ENCODE measurements at places on chromosomes 1 and 21.

- no peak for DNase-seq
Measured at GRCh38 chr1:206929524-206929923, 7.8 kb upstream of the FCMR start.

GRCh38 chr21:27564684-27565301, 597.9 kb upstream of the ADAMTS5 start:
- peak; percentile 64 for DNase-seq

GRCh38 chr1:244941121-244941520, 76.8 kb upstream of the HNRNPU start:
- no peak for DNase-seq

DNA sequence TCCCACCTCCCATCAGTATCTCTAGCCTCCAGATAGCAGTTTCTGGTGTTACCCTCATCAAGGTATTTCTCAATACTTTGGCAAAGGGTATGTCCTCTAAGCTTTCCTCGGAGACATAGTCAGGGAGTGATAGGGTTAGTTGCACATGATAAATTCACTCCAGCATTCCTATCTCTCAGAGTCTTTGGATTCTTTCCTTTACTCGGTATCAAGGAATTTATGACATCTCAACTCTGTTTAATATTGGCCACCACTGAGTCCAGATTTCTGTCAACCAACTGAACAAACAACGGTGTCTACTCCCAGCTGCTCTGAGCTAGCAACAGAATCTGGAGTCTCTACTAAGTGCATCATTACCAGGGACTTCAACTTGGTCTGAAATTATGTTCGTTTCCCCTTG, 233.4 kb downstream of the TM2D1 start:
- DNase-seq: peak; percentile 67

DNA sequence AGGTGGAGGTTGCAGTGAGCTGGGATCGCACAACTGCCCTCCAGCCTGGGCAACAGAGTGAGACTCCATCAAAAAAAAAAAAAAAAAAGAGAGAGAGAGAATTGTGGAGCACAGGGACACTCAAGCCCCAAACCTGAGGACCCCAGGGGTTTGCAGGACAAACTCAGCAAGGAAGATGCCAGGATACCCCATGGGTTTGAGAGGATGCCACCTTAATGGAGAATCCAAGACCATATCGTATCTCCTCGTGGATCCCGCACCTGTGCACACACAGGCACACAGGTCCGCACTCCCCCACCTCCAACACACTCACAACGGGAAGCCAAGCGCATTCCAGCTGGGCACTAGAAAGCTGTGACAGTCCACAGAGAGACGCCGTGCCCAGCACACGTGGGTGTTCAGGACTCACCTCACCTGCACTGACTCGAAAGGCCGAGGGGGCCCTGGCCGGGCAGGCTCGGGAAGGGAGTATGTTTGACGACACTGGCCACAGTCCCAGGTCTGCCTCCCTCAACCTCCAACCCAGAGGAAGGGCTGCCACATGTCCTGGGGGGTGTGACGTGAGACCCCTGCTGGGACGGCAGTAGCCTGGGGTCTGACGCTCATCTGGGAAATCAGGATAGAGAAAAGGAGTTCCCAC, 11.1 kb downstream of the CHD5 start:
- DNase-seq: no peak

GRCh38 chr1:212620293-212620692, 11.7 kb downstream of the ATF3 start:
- DNase-seq: no peak

DNA sequence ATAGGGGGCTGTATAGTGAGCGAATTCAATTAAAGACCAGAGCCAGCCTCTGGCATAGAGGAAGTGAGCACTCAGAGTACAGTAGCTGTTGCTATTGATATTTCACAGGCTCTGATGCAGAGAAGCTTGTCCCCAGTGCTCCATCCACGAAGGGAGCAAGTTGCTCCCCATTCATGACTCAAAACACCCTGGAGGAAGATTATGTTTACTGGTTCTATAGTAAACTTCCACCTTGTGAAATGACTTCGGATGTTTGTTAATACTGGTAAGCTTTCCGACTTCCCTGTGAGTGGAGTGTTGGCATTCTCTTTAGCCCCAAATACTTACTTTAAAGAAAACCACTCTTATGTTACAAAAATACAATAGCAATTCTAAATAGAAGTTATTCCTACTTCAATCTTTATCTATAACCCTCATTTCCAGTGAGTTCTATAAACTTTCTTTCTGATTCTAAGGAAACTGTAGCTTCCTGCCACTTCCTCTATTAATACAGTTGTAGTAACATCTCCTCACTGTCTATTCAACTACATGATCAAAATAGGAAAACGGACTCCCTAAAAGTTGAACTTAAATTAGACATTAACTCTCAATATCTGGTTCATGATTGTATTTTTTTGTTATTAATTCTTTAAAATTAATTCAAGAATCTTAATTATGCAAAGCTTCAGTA, 46.4 kb downstream of the ZNF281 start:
- DNase-seq: no peak

DNA sequence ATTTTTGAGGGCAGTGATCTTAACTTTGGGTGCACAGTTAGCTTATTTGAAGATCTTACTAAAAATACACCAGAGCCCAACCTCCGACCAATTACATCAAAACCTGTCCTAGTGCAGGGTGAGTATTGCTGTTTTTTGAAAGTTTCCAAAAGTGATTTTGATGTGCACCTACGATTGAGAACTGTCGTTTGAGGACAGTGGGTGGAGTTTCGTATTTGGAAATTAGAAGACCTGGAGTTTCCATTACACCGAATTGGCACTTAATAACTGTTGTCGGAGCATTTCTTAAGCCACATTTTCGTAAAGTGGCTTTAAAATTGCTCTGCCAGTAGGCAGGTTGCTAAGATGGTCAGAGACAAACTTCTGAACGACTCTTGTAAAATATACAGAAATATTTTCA, 1.1 kb downstream of the SOD1 start:
- no peak for DNase-seq

DNA sequence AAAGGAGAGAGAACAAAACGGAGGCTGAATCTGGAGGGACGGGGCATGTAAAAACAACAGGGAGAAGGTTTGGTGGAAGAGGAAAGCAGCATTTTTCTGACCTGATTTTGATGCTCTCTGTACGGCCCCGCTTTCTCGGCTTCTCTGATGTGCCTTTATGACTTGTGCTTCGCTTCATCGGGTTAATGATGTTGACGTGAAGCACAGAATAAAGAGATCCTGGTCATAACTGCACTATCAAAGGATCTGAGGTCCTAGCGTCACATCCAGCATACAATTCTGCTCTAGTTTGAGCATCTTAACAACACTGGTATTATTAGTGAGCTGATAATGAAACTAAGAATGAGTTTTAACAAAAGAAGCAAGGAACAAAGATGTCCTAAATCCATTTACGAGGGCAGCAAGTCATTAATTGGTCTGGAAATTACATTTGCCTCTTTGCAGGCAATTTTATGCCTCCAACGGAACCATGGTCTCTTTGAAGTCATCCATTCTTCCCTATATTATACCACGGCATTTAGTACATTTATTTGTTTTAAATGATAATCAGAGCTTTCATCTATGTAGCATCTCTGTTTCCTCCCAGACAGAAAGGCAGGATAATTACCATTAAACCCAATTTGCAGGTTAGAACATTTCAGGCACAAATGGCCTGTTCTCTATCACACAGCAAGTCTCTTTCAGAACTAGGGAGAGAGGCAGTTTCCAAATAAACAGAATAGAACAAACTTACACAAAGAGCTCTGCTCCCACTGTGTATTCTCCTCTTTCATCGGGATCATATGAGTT, 45.3 kb upstream of the B3GALNT2 start:
- no peak for DNase-seq

GRCh38 chr1:27886744-27887143, 14.4 kb downstream of the THEMIS2 start:
- no peak for DNase-seq

- no peak for DNase-seq
Measured at GRCh38 chr1:65083263-65083896, 64.6 kb upstream of the AK4 start.

GRCh38 chr1:242836423-242836822, 311.9 kb upstream of the PLD5 start:
- no peak for DNase-seq

- no peak for DNase-seq
Measured at GRCh38 chr21:32921632-32922230, 104.0 kb upstream of the OLIG2 start.

DNA sequence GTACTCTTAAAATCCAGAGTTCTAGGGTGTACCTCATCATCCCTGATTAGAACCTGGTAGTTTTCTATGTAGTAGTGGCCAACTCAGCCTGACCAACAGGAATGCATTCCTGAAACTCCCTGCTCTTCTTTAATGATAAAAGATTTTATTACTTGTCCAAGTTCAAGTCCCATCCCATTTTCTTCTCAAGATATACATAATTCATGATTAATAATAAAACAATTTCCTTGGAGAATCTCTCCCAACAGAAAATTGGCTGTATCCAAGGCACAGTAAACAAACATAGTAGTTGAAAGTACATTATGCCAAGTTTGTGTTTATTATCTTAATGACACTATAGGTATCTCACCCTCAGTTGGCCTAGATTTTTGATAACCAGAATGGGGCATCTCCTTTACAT, 714.1 kb upstream of the ADAMTS5 start:
- DNase-seq: peak; percentile 52

DNA sequence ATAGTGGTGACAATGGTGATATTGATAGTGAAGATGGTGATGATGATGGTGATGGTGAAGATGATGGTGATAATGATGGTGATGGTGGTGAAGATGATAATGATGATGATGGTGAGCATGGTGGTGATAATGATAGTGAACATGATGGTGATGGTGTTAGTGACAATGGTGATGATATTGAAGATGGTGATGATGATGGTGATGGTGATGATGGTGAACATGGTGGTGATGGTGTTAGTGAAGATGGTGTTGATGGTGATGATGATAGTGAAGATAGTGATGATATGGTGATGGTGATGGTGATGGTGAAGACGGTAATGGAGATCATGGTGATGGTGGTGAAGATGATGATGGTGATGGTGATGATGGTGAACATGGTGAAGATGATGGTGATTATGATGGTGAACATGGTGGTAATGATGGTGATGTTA, 259.2 kb downstream of the MATN1 start:
- DNase-seq: no peak

- DNase-seq: no peak
Measured at GRCh38 chr1:236484310-236484971, 39.3 kb upstream of the LGALS8 start.

- no peak for DNase-seq
Measured at GRCh38 chr1:45322486-45323040, 4.1 kb upstream of the HPDL start.

DNA sequence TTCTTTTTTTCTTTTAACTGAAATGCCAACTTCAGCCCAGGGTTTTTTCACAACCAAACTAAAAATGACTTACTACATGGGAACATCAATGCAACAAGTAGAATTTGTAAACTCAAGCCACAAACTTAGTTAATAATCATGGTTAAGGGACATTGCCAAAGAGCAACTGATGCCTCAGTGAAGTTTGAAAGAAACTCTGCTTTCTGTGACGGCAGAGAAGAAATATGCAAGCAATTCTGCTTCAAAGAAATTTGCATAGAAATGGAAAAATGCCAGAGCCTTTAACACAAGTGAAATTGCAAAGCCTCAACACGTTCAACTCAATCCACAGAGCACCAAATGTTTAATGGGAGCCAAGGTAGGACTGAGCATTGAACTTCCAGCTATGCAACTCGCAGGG, 5.0 kb upstream of the CHD5 start:
- peak; percentile 86 for DNase-seq

DNA sequence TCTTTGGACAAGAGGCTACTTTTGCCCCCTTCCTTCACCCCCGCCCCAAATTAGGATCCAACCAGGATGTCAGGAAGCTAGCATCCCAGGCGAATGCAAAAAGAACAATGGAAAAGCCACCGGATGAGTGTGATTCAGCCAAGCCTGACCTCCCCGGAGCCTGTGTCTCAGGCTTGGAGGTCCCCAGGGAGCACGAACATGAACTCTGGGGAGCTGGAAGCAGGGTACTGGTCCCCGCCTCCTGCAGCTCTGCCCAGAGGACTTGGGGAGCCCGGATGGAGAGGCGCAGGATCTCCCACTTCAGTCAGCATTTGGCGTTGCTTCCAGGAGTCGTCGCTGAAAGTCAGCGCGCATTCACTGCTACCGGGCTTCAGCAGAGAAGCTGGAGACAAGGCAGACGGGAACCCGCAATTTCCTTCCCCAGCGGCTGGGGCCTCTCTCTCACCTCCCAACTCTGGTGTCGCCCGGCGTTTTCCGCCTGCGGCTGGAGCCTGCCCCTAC, 1.8 kb upstream of the TBX15 start:
- peak; percentile 95 for DNase-seq

GRCh38 chr1:100428160-100428559, 75.9 kb downstream of the CDC14A start:
- no peak for DNase-seq

- DNase-seq: peak; percentile 70
Measured at GRCh38 chr1:13662493-13662892, 37.5 kb upstream of the PRDM2 start.

DNA sequence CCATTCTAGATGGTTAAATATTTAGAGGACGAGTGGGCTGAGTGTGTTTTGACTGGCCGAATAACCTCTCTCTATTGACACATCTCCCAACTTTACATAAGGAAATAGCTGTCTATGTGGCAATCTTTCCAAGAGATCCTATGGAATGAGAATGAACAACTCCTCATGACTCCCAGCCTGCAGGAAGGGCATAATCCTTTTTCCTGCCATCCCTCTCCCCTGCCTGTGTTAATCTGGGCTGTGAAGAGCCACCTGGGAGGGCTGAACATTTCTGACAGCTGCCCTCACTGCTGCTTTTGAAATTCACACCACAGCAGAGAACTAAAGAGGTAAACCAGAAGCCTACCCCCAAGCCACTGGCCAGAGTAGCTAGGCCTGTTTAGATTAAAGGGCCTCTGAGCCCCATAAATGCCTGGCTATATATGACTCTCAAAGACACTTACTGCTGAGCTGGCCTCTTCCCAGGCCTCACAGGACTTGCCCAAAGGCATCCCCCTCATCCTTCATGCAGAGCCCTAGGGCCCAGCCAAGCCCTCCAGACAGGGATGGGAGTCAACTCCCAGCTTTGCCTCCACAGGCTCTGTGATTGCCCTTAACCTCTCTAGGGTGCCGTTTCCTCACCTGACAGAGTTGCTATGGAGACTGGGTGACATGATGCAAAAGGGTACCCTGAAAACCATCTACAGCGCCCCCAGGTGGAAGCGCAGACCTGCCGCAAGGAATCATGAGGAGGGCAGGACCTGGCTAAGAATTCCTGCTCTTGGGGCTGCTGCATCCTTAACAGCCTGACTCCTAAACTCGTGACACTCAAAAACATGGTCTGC, 42.0 kb upstream of the LDLRAP1 start:
- DNase-seq: peak; percentile 94

DNA sequence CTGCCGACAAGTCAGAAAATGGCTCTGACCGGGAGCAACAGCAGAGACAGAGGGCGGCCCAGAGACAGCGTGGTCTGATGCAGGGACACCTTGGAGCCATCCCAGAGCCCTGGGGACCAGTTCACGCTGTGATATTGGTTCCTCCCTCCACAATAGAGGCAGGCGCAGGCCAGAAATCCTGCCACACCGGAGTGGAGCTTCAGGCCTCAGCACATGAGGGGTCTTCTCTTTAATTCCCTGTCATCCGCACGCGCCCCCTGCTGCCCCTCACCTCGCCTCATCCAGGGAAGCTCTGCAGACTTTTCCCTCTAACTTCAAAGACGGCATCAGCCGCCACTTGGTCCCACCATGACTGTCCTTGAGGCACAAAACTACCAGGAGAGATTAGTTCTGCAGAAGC, 75.5 kb upstream of the ANGPTL1 start:
- DNase-seq: no peak
